ENCODE measurements at places on chromosomes 7 and 10.

GRCh38 chr10:66819691-66820090 is 106.1 kb upstream of the LRRTM3 start:
- no peak for DNase-seq

DNA sequence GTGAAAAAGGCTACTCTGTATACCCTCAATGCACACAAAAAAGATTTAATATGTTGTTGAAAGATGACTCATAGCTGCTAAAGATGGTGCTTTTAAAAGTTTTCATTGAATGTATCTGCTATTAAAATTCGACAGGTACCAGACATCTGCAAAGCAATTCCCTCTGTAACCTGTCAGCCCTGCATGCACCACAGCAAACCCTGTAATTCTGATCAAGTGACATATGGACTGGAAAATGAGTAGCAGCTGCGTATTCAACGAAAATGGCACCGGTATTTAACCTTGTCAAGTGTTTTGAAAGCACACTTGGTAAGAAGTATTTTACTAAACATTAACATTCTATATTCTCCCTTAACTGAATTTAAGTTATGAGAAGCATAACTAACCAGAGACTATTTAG is 58.2 kb upstream of the PTPRN2 start:
- no peak for DNase-seq

DNA sequence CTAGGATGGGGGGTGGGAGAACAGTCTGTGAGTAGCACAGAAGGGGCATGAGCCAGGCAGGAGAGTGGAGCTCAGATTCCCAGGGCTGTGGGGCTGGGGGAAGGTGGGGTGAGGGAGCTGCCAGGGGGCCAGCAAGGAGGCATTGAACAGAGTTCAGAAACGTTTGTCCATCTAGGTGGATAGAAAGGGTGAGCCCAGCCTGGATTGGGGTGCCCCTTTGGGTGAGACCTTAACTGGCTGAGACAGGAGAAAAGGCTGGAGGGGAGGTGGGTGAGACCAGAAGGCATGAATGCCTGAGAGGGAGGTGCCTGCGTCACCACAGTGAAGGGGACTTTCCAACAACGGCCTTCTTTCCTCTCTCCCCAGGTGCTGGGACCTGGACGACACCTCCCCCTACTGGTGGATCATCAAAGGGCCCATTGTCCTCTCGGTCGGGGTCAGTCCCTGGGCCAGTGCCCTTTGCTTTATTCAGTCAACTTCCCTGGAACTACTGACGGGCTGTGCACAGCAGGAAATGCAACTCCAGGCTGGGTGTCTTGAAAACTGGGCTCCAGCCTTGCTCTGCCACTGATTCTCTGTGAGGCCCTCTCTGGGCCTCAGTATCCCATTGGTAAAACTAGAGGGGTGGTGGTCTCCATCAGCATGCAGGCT is 11.0 kb downstream of the GHRHR start:
- DNase-seq = peak; percentile 36

DNA sequence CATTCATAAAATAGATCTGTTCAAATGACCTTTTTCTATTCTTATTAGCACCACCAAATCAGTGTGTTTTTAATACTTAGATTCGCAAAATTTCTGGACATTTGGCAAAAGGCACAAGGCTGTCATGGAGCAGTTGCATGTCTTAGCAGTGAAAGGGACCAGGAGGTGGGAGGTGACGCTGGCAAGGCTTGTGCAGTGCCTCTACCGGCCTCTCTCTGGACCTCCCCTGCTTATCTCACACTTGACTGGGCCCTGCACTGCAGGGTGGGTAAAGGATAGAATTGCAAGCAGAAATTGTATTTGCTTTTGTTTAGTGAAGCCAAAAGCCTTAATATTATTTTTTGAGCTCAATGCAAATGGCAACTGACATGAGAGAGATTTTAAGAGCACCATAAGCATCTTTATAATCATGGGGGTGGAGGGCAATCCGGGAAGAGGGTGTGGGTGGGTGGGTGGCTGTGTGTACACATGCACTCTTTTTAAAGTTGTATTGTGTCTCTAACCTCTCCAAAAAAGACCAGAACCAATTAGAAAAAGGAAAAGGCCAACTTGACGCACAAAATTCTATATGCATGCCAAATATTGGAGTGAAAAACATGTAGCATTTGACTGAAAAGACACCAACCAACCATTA is 106.3 kb downstream of the WNT2 start:
- no peak for DNase-seq

DNA sequence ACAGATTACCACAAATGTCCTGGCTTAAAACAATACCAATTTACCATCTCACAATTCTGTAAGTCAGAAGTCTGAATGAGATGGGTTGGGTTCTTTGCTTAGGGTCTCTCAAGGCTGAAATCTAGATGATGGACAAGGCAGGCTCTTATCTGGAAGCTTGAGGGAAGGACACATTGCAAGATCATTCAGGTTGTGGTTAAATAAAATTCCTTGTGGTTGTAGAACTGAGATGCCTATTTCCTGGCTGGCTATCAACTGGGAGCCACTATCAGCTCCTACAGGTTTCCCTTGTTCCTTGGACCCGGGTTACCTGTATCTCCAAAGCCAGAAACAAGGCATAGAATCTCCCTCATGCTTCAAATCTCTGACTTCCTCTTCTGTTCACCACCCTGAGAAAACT is 148.4 kb downstream of the MDFIC start:
- DNase-seq = no peak
